ENCODE measurements at places on chromosomes 11 and 22.

GRCh38 chr22:24996420-24996952, 44.0 kb downstream of the KIAA1671 start:
- peak; percentile 13 for DNase-seq

GRCh38 chr22:21972293-21972779, 10.3 kb downstream of the TOP3B start:
- DNase-seq, result no peak

DNA sequence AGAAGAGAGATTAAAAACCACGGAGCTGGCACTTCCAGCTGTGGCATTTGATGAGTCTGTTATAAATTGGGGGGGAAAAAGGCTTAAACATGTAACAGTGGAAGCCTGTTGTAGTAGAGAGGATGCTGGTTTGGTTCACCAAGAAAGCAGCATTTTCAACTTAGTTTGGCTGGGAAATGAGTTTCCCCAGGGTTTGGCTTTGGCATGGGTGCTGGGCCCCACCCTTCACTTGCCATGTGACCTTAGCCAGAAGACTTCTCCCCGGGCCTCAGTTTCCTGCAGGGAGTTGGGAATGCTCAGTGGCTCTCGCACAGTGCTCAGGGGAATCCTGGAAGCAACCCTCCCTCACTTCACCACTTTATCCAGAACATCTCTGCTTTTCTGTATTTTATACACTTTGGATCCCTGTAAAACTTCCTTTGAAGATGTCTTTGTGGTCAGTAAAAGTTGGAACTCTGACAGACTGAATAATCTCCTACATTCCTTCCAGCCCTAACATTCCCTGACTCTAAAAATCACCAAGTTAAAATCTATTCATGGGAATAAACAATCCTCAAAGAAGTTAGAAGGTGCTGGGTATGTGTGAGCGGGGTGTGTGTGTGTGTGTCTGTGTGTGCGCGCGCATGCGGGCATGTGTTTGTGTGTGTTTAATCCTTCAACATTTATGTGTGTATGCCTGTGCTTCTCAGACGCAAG, 166.0 kb downstream of the TENM4 start:
- peak; percentile 3 for DNase-seq

GRCh38 chr11:13076961-13077360, 67.8 kb downstream of the RASSF10 start:
- no peak for DNase-seq

DNA sequence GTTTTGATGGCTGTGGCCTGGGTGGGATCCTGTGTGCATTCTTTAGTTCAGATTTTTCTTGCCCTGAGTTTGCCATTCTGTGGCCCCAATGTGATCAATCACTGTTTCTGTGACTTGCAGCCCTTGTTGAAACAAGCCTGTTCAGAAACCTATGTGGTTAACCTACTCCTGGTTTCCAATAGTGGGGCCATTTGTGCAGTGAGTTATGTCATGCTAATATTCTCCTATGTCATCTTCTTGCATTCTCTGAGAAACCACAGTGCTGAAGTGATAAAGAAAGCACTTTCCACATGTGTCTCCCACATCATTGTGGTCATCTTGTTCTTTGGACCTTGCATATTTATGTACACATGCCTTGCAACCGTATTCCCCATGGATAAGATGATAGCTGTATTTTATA, 620 bp downstream of the OR4C16 start:
- no peak for DNase-seq

- no peak for DNase-seq
Measured at GRCh38 chr11:133922078-133922870, 34.5 kb downstream of the IGSF9B start.

- no peak for DNase-seq
Measured at GRCh38 chr11:127454856-127455255, 454.3 kb upstream of the KIRREL3 start.

DNA sequence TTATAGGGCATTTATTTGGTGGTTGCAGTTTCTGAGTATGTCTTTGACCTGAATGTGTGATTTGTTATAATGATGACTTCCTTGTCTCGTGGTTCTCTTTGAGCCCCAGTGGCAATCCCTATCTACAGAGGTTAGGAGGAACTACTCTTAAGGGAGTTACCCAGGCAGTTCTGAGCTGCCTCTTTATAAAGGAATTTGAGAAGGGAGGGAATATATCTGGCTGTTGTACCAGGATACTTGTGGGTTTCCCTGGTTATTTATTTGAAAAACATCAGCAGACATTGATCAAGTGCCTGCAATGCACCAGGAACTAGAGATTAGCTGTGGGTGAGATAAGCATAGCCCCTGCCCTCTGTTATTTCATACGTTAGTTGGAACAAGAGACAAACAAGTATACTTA, 243.5 kb upstream of the ARHGAP20 start:
- no peak for DNase-seq

DNA sequence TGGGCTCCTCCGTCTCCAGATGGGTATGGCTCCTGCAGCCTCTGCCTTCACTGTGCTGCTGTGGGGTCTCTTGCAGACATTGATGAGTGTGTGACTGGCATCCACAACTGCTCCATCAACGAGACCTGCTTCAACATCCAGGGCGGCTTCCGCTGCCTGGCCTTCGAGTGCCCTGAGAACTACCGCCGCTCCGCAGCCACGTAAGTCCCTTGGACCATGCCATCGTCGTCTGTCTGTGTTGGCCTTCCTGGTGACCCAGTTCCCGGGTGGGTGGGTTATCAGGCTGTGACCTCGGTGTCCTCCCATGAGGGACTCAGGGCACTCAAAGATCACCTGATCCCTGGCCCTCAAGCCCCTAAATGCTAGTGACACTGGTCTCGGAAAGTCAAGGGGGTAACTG, 47.7 kb downstream of the FBLN1 start:
- DNase-seq, result no peak

- DNase-seq, result no peak
Measured at GRCh38 chr22:47355776-47356510, 593.5 kb downstream of the TBC1D22A start.

DNA sequence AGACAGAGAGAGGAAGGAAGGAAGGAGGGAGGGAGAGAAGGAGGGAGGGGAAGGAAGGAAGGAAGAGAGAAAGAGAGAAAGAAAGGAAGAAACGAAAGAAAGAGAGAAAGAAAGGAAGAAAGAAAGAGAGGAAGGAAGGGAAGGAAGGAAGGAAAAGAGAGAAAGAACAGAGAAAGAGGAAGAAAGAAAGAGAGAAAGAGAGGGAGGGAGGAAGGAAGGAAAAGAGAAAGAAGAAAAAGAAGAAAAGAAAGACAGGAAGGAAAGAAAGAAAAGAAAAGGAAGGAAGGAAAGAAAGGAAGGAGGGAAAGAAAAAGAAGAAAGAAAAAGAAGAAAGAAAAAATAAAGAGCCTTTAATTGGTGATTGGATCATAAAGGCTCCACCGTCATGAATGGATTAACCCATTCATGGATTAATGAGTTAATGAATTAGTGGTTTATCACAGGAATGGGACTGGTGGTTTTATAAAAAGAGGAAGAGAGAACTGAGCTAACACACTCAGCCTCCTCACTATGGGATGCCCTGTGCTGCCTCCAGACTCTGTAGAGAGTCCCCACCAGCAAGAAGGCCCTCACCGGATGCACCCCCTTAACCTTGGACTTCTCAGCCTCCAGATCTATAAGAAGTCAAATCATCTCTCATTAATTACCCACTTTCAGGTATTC, 9.0 kb upstream of the PLAAT2 start:
- no peak for DNase-seq

DNA sequence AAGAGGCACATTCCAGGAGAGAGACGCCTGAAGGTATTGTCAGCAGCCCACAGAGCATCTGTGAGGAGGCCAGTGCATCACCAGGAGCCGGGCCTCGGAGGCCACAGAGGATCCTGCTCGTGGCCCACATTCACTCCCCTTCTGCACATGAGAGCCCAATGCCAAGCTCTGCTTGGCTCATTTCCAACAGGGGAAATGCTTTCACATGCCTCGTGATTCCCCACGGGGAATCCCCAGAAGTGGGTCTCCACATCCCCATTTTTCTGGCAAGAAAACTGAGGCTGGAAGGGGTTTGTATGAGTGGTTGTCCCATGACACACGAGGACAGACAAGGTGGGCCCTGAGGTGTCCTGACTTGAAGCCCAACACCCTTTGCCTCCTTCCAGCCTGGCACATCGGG, 34.4 kb downstream of the TP53I11 start:
- no peak for DNase-seq

DNA sequence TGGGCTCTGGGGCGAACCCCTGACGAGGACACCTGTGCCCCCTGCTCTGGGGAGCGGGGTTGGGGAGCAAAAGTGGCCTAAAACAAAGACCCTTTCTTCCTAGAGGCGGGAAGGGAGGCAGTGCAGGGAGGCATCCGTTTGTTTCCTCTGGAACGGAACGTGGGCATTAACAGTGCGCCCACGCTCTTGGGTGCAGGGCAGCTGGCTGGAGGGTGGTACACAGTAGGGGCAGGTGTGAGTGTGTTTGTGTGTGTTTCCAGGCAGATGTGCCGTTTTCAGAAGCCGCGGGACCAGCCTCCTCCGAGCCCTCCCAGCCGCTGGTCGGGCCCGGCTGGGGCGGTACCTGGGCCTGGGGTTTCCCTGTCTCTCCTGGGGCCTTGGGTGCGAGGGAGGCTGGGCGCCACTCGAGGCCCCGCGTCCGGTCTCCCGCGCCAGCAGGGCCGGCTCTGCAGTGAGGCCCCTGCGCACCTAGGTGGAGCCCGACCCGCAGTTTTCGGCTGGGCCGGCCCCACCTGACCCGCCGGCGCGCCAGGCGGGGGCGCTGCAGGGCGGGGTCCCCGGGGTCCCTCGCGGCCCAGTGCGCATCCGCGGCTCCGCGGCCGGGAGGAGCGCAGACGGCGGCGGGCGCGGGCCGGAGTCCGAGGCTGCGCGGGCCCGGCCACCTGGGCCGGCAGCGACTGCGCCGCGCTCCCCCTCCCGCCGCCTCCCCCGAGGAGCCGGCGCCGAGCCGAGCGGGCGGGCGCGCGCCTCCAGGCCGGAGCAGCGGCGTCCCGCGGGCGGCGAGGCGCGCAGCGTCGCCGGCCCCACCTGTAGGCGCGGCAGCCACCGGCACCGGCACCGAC, 1252.7 kb downstream of the BRD1 start:
- no peak for DNase-seq

DNA sequence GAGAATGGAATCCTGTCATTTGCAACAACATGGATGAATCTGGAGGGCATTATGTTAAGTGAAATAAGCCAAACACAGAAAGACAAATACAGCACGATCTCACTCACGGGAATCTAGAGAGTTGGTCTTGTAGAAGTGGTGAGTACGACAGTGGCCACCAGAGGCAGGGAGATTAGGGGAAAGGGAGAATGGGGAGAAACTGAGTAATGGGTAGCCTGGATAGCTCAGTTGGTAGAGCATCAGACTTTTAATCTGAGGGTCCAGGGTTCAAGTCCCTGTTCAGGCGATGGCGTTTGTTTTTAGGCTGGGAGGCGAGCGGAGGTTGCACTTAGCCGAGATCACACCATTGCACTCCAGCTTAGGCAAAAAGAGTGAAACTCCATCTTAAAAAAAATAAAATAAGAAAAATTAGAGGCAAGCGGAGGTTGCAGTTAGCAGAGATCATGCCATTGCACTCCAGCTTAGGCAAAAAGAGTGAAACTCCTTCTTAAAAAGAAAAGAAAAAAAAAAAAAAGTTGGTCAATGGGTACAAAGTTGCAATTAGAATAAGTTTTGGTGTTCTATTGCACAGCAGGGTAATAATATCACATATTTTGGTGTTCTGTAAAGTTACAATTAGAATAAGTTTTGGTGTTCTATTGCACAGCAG, 95.7 kb upstream of the UBASH3B start:
- no peak for DNase-seq

DNA sequence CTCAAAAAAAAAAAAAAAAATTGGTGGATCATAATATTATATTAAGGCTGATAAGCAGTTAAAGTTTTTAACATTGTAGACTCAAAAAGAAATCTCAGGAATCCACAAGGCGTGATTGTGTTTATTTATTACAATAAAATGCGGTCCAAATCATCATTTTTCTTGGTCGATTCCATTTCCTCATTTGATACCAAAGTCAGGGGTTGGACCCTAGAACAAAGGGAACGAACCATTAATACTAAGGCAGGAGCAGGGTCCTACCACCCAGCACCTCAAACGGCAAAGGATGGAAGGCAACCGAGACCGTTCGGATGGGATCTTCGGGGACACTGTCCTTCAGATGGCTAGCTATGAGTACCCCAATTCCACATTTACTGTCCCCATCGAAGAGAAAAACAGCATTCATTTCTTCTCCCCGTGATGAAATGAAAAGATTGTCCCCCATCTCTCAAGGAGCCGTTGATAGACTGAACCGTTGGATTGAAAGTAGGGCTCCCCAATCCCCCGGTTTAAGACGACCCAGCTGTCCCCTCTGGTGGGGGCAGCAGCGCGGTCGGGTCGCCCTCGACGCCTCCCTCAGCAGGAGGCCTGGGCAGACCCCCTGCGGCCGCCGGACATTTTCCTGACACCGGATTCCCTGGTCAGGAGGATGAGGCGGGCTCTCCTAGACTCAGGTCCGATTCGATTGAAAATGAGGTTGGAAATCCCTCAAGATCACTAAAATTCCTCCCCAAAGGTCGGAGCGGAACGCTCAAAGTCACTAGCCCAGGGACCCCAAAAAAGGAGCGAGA, 607 bp downstream of the DMC1 start:
- DNase-seq, result no peak

- no peak for DNase-seq
Measured at GRCh38 chr22:21978564-21979386, 3.8 kb downstream of the TOP3B start.

- no peak for DNase-seq
Measured at GRCh38 chr22:45442116-45442515, 28.6 kb downstream of the RIBC2 start.

DNA sequence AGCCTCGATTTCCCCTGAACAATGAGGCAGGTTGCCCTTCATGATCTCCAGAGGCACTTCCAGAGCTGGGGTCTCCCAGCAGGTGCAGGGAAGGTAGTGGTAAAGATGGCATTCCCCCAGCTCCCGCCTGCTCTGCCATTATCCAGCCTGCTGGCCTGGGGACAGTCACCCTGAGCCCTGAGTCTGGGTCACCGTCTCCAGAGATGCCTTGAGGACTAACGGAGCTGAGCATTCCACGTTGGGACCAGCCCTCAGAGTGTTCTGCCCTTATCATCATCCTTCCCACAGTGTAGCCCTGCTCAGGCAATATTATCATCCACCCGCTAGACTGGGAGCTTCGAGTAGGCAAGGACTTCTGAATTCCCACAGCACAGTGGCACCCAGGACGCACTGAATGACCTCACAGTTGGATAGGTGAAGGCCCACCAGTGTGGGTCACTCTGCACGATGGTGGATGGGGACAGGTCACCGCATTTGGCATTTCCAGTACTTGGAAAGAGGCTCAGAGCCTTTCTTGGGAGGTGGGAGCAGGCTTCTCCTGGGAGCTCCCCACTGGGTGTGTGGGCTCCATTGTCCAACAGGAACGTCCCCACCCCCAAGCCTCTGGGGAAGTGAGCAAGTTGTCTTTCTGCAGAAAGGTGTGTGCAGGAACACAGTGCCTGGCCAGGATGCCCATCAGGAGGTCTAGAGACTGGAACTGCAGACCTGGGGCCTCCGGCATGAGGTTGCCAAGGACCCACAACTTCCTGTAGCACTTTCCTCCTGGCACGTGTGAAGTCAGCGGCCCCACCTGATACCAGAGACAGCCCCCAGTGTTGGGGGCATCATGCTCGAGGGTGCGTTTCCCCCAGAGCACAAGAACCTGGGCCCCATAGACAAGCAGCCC, 51.4 kb upstream of the WNT7B start:
- no peak for DNase-seq

GRCh38 chr22:49853981-49854831, 562 bp downstream of the ZBED4 start:
- no peak for DNase-seq
